ENCODE measurements at places on chromosomes 12 and 14.

- DNase-seq: peak; percentile 90
Observed at GRCh38 chr14:94689218-94689984, 77.2 kb downstream of the SERPINA3 start.

DNA sequence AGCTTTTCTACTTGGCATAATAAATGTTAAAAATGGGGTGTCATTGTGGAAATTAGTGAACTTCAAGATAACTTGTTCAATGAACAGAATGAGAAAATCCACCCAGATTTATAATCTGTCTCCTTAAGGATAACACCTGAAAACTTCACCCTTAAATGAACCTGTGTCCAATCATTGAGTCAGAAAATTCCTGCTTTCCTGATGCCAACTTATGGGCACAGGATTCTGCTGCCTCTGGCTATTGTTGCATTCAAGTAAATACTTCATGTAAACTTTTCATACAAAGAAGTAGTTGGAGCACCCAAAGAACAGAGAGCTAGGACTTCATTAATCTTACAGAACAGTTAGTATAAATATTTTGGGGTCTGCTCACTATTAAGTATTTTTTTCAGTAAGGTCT lies 98.9 kb upstream of the PLEKHA5 start:
- DNase-seq: no peak

DNA sequence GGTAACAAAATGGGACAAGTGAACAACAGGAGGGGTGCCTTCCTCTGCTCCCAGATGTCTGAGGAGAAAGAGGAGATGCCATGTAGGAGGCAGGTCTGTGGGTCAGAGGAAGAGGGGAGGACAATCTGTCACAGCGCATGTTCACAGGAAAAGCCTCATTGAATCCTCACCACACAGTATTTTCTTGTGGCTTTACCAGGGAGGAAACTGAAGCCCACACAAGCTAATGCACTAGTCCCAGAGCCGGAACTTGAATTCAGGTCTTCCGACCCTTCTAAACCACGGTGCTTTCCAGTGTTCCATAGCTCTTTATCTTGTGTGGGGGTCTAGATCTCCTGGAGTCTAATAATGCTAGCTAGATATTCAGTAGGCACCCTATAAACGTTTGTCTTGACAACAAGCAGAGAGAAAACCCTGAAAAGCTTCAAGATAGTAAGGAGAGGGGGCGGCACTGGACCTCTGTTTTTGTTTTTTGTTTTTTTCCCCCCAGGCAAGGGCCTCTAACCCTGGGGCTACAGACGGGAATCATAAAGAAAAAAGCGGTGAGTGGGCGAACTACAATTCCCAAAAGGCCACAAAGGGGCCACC lies 371 bp upstream of the SHMT2 start:
- DNase-seq: no peak

DNA sequence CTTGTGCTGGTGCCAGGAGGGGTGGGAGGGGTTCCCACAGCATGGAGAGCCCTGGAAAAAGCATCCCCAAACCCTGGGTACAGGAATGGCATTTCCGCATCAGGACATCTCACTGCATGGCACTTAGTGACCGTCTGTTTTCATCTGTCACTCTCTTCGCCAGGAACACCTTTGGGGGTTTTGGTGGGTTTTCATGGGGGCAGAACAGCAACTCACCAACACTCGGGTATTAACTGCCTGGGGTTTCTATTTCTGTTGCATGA lies 3.5 kb downstream of the VSX2 start:
- DNase-seq: no peak

- no peak for DNase-seq
Observed at GRCh38 chr14:100415226-100415625, 92.1 kb downstream of the SLC25A47 start.

- no peak for DNase-seq
Observed at GRCh38 chr12:3613641-3614395, 122.8 kb downstream of the PRMT8 start.

DNA sequence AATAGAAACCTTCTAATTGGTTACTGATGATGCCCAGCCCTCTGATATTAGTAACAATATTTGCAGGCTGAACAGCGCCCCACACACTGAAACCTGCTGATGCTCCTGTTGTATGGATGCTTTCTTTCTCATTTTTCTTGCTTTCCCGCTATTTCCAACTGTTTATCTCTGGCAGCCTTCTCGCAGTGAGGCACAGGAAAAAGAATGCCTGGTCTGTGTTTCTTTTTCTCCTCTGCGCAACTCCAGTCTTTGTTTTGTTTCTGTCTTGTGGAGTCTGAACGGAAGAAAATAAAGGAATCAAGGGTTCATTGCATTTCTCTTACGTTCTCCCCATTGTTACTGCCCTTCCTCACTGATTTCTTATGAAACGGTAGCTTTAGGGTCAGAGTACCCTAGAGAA lies 451.2 kb downstream of the EGLN3 start:
- no peak for DNase-seq

- DNase-seq: no peak
Observed at GRCh38 chr14:81125536-81125935, 95.2 kb downstream of the GTF2A1 start.

DNA sequence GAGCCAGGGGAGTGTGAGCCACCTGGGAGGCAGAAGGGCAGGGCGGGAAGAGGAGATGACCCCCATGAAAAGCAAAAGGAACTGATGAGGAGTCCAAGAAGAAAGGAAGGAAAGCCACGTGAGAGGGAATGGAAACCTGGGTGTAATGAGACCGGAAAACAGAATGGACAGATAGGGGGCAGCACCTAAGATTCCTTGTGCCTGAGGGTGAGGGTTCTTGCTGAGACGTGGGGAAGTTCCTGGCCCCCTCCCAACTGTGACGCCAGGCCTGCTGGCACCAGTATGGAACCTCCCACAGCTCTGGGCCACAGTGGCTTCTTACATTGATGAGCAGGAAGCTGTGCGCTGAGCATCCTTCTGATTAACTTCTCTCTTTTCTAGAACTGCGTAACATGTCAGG lies 30.8 kb downstream of the TTC7B start:
- peak; percentile 15 for DNase-seq

- peak; percentile 67 for DNase-seq
Observed at GRCh38 chr12:68259318-68259940, 6.0 kb upstream of the IL22 start.

DNA sequence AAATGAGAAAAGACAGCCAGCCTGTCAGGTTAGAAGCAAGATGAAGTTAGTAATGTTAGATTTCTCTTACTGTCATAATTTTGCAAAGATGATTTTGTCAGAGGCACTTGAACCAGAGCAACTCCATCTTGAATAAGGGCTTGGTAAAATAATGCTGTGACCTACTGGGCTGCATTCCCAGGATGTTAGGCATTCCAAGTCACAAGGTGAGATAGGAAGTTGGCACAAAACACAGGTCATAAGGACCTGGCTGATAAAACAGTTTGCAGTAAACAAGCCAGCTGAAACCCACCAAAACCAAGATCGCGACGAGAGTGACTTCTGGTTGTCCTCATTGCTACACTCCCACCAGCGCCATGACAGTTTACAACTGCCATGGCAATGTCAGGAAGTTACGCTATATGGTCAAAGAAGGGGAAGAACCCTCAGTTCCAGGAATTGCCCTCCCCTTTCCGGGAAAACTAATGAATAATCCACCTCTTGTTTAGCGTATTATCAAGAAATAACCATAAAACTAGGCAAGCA lies 1313.5 kb upstream of the TMEM132C start:
- DNase-seq: no peak

GRCh38 chr12:91272461-91273063 lies 89.9 kb upstream of the DCN start:
- no peak for DNase-seq

- peak; percentile 37 for DNase-seq
Observed at GRCh38 chr14:99133636-99134515, 138.1 kb downstream of the BCL11B start.

DNA sequence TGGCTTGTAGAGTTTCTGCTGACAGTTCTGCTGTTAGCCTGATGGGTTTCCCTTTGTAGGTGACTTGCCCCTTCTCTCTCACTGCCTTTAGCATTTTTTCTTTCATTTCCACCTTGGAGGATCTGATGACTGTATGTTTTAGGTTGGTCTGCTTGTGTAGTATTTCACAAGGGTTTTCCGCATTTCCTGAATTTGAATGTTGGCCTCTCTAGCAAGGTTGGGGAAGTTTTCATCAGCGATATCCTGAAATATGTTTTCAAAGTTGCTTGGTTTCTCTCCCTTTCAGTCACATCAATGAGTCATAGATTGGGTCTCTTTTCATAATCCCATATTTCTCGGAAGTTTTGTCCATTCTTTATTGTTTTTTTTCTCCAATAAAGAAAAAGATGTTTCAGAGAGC lies 11.4 kb downstream of the NOPCHAP1 start:
- no peak for DNase-seq

GRCh38 chr12:122022393-122023338 lies 982 bp downstream of the BCL7A start:
- DNase-seq: peak; percentile 69

GRCh38 chr12:42729535-42729900 lies 140.0 kb upstream of the PRICKLE1 start:
- no peak for DNase-seq

GRCh38 chr12:65668981-65669695 lies 155.1 kb upstream of the HMGA2 start:
- no peak for DNase-seq

GRCh38 chr14:70097576-70098249 lies 91.0 kb downstream of the SLC8A3 start:
- DNase-seq: no peak

DNA sequence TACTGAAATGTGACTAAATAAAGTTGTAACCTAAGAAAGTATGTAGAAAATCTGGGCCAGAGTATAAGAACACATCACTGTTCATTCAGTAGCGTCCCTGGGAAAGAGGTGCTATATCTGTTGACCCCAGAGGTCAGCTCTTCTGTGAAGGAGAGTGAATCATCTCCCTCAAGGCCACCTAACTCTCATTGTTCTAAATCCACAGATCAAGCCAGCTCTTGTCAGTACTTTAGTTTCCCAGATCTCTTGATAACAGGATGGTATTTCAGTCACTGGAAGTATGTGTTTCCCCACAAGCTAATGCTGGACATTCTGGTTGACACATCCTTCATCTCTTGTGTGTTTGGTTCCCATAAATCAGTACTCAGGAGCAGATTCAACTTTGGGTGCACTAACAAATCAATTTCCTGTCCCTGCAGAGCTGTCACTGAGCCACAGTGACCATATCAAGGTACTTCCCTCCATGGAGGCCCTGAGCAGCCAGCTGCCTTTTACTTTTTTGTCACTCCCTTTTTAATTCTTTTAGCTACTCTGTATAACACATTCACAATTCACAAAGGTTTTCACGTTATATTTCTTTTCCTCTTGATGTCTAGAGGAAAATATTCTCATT lies 7.8 kb downstream of the KRT1 start:
- no peak for DNase-seq

- DNase-seq: no peak
Observed at GRCh38 chr12:104536841-104537240, 80.1 kb downstream of the CHST11 start.

DNA sequence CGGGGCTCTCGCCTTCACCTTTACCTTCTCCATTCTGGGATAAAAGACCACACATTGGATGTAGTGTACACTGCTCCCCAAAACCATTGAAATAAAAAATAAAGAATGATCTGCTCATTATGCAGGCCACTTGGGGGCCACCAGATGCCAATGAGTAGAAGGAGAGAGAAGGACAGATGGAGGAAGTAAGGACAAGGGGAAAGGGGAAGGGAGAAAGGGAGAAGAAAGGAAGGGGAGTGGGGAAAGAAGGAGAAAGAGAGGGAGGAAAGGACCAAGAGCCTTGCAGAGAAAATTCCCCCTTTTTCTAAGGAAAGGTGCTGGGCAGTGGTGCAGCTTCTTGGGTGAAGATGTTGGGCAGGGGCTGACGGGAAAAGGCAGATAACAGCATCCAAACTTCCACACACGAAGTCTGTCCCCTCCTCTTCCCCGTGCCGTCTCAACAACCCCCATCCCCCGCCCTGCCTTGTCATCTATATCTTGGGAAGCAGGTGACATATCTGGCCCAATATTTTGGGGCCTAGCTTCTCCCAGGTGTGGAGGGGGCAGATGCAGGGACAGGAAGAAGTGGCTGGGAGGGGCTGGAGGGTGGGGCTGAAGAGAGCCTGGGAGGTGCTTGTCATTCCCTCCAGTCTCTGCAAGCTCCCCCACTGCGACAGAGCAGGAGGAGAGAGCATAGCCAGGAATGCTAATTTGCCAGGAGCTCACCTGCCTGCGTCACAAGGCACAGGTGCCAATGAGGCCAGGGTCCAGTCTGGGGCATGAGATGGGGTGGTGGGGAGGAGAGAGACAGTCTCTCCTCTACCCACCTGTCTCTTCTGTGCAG lies 107.5 kb downstream of the SINHCAF start:
- DNase-seq: no peak

- no peak for DNase-seq
Observed at GRCh38 chr12:112408621-112409020, 784 bp downstream of the RPL6 start.

DNA sequence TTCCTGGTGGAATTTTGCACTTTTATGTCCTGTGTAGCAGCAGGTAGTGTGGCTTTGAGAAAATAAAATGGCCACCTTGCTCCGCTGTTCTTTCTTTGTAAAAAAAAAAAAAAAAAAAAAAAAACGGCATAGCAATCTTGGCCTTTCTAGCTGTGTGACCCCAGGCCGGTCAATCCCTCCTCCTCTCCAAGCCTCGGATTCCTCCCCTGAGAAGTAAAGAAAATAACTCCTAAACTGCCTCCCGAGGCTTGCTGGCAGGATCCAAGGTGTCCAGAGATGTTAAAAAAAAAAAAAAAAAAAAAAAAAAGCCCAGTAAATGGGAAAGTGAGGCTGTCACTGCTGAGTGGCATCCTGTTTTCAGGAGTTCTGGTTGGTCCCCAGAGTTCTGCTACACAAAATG lies 23.9 kb upstream of the MAP1LC3B2 start:
- no peak for DNase-seq

DNA sequence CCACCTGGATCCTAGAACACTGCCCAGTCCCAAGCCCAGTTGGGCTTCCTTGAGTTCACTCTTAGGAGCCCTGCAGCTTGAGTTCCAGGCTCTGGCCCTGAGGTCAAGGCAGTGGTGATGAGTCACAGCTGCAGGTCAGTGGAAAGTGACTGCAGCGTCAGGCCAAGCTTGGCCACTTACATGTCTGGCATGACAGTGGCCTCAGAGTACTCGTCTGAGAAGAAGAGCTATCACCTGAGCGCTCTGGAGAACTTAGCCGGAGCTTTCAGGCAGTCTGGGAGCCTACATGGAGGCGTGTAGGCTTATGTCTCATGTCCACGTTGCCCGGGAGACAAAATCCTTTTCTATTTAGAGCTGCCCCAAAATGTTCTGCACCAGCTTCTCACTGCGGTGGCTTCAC lies 75.6 kb downstream of the ARL6IP4 start:
- DNase-seq: no peak

- no peak for DNase-seq
Observed at GRCh38 chr12:113127791-113128199, 7.8 kb downstream of the RASAL1 start.

DNA sequence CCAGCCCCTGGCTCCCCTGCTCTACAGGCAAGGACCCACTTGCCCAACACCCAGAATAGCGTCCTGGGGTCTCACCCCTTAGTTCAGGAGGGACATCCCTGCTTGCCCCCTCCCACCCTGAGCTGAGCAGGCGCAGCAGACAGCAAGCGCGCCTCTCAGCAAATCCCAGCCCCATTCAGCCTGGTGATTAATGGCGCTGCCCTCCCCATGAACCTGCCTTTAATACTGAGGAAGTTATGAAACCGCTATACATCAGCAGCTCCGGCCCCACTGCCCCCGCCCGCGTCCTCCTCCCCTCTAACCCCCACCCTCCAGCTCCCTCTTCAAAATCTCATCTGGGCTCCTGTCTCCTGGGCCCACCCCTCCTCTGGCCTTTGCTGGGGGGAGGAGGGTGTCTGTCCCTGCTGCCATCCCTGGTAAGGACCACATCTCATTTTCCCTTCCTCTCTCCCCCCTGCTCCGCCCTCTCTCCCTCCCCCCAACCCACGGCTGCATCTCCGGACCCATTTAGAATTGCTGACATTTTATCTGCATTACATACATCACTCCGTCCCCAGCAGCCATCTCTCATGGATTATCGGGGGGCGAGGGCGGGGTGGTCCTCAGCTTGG lies 7.1 kb upstream of the SMUG1 start:
- DNase-seq: no peak

Data from activated CD8-positive, alpha-beta memory T cell treated with anti-CD3 and anti-CD28 coated beads, Interleukin-2, amount 50 U/mL, for 48 hours (primary cell).